ENCODE measurements at places on chromosomes 2 and 18. TPM values are rescaled to one million over a fixed set of nuclear protein-coding genes. Genes with fewer than 3 reads are reported as not detected.

Gene PDCD1
- total RNA-seq, result 12.3 TPM

Gene DSC1
- not detected for total RNA-seq

Gene NEU4
- total RNA-seq, result 3.8 TPM

Gene ST6GAL2
- total RNA-seq, result 0.74 TPM

Gene TTC32
- total RNA-seq, result 40.6 TPM

Gene GORASP2
- 77.5 TPM for total RNA-seq

Gene ABCB11
- not detected for total RNA-seq

Gene MEP1B
- 0.42 TPM for total RNA-seq

Gene SLC4A5
- total RNA-seq, result 12.7 TPM

Gene MC2R
- not detected for total RNA-seq

Gene FOXI3
- total RNA-seq, result not detected

Gene FRZB
- not detected for total RNA-seq

Gene SH3BP4
- total RNA-seq, result 0.37 TPM

Gene ABCA12
- total RNA-seq, result not detected

Gene NLRC4
- total RNA-seq, result not detected

Gene SLC14A1
- total RNA-seq, result 35.1 TPM

Gene CXCR1
- total RNA-seq, result not detected

Gene EML6
- 0.59 TPM for total RNA-seq
